ENCODE measurements at places on chromosomes 2 and 18. TPM values are rescaled to one million over a fixed set of nuclear protein-coding genes. Genes with fewer than 3 reads are reported as not detected.

Gene FER1L5
- total RNA-seq = not detected

Gene TCF23
- not detected for total RNA-seq

Gene NAT8
- total RNA-seq = not detected

DNA sequence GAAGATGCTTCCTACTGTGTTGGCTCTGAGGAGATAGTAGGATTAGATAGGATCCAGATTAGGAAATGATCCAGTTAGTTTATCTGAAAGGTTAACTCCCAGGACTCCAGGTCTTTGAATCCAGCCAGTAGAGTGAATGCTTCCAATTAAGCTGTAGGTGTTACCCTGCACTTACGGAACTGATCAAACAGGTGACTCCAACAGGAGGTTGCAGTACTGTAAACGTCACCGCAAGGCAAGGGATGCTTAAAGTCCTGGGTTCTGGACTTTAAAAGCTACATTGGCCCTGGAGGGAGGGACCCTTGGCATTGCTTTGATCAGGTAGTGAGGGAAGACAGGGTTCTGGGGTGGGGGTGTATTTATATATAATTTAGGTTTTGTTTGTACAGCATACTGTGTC lies 5.6 kb downstream of the LGALSL start:
- DNase-seq = no peak

- DNase-seq = no peak
These were observed 285.4 kb upstream of the HS6ST1 start for GRCh38 chr2:128604045-128604444.

DNA sequence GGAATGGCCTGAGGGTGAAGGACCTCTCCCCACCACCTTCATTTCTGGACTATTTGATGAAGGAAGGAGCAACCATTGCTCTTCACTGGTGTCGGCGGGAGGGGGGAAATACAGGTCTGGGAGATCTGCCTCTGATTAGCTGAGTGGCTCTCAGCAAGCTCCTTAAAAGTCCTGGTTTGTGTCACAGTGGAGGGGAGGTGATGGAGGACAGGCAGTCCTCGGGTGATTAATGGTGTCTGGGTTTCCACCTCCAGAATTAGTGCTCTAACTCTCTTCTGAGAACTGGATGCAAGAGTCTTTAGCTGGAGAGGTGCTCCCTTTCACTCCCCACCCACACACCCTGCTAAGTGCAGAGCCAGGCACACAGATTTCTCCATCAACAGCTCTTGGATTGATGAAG lies 83.2 kb downstream of the TTC32 start:
- DNase-seq = no peak
